ENCODE measurements at places on chromosomes 1 and 21.

- no peak for DNase-seq
Observed at GRCh38 chr1:57142999-57143398, 177.2 kb upstream of the C8B start.

DNA sequence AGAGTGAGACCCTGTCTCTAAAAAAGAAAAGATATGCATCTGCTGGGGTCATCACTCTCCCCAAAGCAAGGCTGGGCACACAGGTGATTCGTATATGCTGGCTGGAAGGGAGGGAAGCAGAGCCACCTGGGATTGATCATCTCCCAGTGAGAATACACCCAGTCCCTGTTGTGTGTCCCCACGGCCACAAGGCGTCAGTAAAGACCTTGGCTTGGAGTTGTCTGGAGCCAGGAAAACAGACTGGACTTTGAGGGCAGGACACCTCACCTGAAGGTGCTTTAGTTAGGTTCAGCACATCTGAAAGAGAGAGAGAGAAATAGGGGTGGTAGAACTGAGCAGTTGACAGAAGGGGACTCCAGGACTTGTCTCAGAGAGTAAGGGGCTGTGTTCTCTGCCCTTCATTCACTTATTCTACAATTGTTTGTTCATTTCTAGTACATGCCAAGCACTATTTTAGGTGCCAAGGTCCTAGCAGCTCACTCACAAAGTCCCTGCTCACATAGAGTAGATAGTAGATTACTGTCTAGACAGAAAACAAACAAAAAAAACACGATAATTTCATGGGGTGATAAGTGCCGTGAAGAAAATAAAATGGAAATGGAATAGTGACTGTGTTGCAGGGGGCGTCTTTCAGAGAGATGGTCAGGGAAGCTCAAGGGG, 13.5 kb downstream of the CITED4 start:
- DNase-seq: no peak

DNA sequence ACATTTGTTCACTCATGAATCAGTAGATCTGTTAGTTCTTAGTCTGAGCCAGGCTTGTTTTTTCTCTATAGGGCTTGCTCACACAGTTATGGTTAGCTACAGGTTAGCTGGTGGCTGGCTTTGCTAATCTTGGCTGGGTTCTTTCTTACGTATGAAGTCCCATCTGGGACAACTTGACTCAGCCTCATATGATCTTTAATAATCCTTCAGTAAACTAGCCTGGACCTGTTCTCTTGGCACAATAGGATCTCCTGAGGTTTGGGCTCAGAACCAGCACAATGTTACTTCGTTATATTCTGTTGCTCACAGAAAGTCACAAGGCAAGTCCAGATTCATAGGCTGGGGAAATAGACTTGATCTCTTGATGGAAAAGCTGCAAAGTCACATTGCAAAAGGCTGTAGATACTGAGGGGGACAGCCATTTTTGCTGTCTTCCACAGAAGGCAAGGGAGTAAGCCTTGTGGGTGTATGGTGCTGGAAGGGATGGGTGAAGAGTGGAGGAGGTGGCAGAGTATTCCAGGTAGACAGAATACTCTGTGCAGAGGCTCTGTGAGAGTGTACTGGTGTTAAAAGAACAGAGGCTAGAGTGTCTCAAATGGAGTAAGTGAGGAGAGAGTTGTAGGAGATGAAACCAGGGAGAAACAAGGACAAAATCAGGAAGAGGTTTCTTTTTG, 24.4 kb downstream of the EFCAB7 start:
- no peak for DNase-seq

- no peak for DNase-seq
Observed at GRCh38 chr1:27513528-27513927, 23.6 kb upstream of the WASF2 start.

- no peak for DNase-seq
Observed at GRCh38 chr1:35047188-35047858, 15.6 kb upstream of the ZMYM6 start.

Measured in left hindlimb (tissue), 1 donor.